ENCODE measurements at places on chromosomes 5 and 9.

DNA sequence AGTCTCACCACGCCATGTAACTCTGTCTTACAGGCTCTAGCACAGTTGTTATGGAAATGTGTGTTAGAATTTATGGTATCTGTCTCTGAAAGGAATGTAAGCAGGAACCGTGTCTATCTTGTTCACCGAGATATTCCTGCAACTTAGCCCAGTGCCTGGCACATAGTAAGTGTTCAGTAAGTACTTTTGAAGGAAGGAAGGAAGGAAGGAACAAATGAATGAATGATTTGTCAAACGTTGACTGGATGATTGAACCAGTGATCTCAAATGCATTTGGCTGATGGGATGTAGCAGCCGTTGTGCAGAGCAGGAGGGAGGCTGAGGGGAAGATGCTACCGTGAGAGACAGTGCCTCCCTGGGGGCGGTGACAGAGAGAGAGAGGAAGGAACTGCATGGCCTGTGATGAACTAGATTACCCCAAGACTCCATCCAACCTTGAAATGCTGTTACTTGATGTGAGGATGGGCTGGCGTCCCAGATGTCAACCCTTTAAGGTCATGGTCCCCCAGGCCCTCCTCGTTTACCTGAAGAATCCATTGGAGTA is 47.5 kb upstream of the PPARGC1B start:
- DNase-seq, result no peak

GRCh38 chr9:112180387-112180881 is 5.3 kb upstream of the SUSD1 start:
- no peak for DNase-seq

GRCh38 chr9:37619806-37620205 is 27.4 kb upstream of the TOMM5 start:
- no peak for DNase-seq

GRCh38 chr5:18397891-18398290 is 763.6 kb downstream of the TAF11L14 start:
- no peak for DNase-seq

- no peak for DNase-seq
Observed at GRCh38 chr9:73042155-73042554, 89.3 kb upstream of the ALDH1A1 start.

DNA sequence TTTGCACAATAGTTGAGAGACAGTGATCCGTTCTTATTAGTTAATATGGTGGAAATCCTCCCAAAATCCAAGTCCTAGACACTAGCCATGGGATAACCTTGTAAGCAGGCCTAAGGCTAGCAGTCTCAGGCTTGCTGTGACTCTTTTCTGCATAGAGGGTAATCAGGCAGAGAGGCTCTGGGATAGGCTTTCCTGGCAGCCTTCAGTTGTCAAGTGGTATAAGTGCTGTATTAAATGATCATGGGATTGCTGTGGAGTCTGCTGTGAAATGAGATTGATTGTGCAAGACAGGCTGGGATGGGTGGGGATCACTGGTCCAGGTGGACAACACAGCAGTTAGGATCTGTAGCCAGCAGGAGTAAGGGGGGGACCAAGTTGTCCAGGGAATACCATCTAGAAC is 416.4 kb downstream of the TLE4 start:
- no peak for DNase-seq

GRCh38 chr5:54404568-54404967 is 50.9 kb upstream of the HSPB3 start:
- DNase-seq, result no peak

DNA sequence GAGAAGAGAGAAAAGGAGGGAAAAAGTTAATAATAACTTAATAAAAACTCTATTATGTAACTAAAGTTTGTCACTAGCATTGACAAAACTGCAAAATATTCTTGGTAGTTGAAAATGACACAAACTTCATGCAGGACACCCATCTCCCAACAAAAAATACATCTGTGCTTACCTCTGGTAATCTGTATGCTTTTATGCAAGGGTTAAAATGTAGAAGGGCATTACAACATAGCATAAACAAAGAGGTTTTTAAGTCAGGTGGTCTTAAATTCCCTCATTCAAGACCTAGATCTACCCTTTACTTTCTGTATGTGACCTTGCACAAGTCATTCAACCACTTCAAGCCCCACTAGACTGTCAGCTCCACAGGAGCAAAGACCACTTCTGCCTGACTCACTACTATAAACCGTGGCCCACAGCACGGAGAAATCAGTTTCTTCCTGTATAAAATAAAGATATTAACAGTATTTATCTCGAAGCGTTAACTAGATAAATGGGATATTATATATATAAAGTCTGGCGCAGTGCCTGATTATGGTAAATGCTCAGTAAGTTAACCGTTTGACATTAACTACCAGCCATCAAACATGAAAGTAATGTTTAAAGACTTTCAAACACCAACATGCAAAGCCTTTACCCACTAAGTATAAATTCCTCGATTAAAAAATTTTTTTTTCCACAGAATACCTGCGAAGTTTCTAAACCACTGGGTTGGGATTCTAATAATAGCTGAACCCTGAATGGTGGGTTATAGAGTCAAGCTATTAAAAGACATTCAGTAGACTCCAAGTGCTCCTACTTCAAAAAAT is 2.0 kb downstream of the FBXL17 start:
- DNase-seq, result no peak

DNA sequence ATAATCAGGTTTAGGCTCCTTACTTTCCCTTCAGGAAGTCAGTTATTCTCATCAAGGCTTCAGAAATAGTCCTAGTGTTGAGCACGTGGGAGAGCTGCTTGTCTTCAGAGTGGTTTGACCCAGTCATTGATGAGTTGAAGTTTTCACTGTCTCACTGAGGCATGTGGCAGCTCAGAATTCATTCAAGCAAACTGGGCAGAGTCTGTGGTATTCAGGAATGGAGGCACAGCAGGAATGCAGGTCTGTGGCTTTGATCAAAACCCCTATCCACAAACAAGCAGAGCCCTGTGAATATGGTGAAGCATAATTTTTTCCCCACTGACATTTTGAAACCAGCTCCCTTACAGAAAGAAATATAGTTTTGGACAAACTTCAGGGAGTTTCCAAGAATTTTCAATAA is 207.3 kb downstream of the CD180 start:
- no peak for DNase-seq
